ENCODE measurements at places on chromosomes 5 and 9.
A peak's percentile ranks its signal among the peaks of the same experiment; 100 is the strongest.

- no peak for DNase-seq
These were observed 17.9 kb downstream of the OR13J1 start for GRCh38 chr9:35852267-35852815.

- DNase-seq = no peak
These were observed 1.7 kb downstream of the RRAGA start for GRCh38 chr9:19050637-19051591.

- DNase-seq = no peak
These were observed 66.2 kb upstream of the CNTLN start for GRCh38 chr9:17068671-17069070.

GRCh38 chr9:110619831-110620230, 40.3 kb upstream of the SVEP1 start:
- no peak for DNase-seq

DNA sequence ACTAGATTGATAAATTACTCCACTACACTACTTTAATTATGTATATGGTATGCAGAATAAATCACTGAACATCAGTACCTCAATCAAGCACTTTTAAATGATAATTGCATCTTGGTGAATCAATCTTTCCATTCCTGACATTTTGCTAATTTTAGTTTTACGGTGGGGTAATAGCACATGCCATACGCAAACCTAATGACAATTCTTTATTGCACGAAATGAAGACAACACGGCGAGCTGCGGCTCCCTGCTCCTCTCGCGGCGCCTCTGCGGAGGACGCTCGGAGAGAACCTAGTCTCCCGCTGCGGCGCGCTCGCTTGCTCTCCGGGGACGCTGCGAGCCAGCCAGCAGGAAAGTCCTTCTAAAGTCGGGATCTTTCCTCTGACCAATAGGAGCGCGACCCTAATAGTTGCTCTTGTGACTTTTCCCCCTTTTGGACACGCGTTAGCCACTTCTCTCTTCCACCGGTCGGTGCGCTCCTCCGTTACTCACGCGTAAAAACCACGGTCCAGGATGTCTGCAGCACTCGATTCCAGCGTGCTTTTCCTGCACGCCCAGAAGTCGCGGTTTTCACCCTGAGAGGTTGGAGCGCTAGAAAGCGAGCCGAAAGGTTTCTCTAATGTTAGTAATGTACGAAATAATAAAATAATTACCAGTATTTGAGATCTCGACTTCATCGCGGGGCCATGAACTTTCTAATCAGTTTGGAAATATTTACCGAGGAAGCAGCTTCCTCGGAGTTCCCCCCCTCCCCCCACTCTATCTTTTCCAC, 1.0 kb upstream of the MEF2C start:
- peak; percentile 78 for DNase-seq

GRCh38 chr9:91067306-91067860, 265.8 kb downstream of the SYK start:
- DNase-seq = no peak

Data from brain (organoid and tissue), 16 donors.